ENCODE measurements at places on chromosomes 11 and 22.
A peak's percentile ranks its signal among the peaks of the same experiment; 100 is the strongest.

DNA sequence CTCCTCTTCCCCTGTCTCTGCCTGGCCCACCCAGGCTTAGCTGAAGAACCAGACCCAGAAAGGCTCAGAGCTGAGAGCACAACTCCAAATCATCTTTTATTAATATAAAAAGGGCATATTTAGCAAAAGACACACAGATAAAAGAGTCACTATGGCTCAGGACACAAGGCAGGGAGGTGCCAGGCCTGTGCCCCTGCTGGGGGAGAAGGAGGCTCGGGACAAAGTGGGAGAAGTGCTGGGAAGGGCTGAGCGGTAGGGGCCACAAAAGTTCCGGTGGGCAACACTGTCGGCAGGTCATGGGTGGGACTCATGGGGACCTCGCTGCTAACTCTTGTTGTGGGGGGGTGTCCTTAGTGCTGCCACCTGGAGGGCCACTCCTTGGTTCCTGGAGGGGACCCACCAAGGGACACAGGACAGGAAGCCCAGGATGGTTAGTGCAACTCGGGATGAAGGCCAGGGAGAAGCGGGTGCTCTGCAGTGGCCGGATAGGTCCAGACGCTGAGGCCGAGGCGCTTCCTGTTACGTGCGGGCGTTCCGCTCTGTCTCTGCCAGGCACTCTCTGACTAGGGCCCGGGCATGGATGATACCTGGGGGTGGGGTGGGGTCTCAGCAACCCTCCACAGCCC is 1.4 kb upstream of the PITPNM1 start:
- no peak for DNase-seq

DNA sequence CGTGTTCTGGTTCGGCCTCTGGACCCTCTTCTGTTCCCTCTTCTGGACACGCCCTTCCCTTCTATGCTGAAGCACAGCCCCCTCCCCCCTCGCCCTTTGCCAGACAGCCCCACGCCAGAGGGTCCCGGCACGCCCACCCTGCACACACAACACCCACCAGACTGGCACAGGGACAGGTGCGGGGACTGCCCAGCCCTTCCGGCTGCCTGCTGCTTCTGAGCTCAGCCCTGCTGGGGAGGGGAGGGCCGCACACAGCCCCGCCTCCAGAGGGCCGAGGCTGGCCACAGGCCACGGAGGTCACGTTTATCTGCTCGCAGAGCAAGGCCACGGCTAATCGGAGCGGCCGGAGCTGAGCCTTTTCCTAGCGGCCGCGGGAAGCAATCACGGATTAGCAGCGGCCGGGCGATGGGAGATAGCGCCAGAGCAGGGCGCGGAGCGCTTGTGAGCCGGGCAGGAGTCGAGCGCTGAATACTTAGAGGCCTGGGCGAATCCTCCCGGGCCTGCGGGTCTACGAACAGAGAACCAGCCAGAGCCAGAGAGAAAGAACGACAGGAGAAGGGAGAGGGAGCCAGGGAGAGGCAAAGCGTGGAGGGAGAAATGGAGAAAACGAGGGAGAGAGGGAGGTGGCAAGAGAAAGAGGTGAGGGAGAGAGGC is 21.5 kb downstream of the OTUB1 start:
- DNase-seq = no peak

- DNase-seq = no peak
These were observed 114.8 kb downstream of the GRM5 start for GRCh38 chr11:88950975-88951374.

DNA sequence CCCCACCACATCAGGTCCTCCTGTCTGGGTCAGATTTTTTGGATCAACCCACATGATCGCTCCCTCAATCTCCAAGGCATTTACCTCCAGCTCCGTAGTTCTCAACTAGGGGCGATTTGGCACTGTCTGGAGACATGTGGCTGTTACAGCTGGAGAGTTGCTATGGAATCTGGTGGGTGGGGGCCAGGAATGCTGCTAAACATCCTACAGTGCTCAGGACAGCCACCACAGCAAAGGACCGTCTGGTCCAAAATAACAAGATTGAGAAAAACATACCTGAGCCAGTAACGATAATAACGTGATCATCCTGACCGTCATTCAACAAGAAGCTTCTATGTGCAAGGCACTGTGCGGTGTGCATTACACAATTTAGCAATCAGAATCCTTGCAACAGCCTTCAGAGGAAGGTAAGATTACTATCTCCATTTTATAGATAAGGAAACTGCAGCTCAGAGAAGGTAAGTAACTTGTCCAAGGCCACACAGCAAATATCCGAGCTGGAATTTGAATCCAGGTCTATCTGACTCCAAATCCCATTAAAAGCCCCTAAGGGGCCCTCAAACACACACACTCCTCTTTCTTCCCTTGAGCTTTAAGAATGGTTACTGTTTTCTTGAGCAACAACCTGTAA is 14.3 kb upstream of the CRY2 start:
- no peak for DNase-seq

GRCh38 chr11:34145847-34146381 is 40.5 kb downstream of the NAT10 start:
- DNase-seq = no peak

GRCh38 chr11:121311373-121311772 is 18.8 kb downstream of the SC5D start:
- DNase-seq = no peak

GRCh38 chr22:30244066-30244465 is 2.5 kb downstream of the LIF start:
- no peak for DNase-seq

DNA sequence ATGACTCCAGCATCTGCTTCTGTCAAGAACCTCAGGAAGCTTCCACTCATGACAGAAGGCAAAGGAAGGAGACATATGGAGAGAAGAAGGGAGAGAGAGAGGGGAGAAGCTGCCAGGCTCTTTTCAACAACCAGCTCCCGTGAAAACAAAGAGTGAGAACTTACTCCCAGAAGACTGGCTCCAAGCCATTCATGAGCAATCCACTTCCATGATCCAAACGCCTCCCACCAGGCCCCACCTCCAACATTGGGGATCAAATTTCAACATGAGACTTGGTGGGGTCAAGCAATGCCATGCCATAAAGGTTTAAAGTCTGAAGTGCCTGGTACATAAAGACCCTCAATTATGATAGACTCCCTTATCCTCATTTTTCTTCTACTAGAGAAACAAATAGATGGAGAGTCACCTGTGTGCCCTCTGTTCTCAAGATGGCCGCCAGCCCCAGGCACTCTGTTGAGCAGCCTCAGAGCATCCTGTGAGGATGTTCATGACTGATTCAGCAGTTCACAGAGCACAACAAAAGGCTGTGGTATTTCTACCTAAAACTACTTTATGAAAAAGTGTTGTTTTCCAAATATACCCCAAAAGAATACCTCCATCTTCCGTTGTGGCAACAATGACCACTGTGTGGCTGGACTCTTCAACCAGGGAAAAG is 69.0 kb upstream of the CRTAM start:
- no peak for DNase-seq

GRCh38 chr11:60512651-60513225 is 2.5 kb upstream of the MS4A13 start:
- peak; percentile 49 for DNase-seq

DNA sequence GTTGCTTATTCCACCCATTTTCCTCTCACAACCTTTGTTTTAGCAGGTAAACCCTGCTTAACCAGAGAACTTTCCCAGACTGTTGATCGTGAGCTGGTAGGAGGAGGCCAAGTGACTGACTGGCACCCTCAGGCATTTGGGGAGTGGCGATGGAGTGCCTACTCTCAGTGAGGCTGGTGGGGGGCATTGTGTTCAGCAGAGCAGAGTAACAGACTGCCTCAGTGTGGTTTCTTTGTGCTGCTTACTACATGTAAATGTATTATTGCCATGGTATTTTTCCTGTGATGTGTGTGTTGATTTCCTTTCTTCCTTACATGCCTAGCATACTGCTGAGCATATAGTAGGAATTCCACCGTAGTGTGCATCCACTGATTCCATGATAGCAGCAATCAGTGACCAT is 2.6 kb downstream of the MARK2 start:
- DNase-seq = no peak

- DNase-seq = no peak
These were observed 46.0 kb upstream of the PPARA start for GRCh38 chr22:46104170-46104880.

DNA sequence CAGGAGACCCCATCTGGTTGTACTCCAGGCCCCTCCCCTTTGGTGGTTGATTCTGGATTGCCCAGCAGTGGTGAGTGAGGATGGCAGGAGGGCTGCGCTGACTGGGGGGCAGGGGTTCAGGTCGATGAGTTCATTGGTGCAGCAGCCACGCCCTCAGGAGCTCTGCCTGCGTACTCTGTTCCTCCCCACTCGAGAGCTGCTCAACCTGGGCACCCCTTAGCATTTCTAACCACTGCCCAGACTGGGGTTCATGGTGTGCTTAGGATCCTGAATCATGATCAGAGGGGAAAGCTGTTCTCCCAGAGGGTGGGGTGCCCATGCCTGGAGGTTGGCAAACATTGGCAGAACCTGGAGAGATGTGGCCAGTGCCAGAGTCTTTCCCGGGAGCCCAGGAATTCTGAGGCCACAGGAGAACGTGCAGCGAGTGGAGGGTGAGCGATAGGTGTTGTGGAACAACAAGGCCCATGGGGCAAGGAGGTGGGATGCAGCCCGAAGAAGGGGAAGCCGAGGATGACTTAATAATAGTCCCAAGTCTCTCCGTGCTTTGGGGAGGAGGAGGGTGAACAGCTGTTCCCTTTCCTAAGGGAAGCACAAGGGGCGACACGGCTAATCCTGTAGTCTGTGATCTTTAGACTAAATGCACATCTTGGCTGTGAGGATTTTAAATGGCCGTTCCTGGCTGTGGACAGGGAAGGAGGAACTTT is 75.5 kb downstream of the SCN3B start:
- DNase-seq = no peak

DNA sequence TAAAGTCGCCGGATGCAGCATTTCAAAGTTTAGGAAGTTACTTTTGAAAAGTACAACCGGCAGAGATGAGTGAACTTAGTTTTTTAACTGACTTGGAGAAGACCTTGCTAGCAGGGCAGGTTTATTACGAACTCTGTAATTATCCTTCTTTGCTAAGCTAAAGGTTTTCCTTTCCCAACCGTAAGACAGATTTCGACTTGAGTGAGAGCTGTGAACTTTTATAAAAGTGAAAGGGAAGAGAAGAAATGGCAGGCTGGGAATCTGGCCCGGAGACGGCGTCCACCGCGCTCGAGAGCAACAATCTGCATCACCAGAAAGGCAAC is 659 bp upstream of the TEAD1 start:
- no peak for DNase-seq

- no peak for DNase-seq
These were observed 6.5 kb upstream of the PVALB start for GRCh38 chr22:36823186-36823839.

GRCh38 chr11:28054821-28055220 is 53.1 kb downstream of the KIF18A start:
- no peak for DNase-seq
